ENCODE measurements at places on chromosomes 13 and 19. TPM values are rescaled to one million over a fixed set of nuclear protein-coding genes. Genes with fewer than 3 reads are reported as not detected.

Gene ZNF534
- 0.17 TPM for total RNA-seq

Gene EXOC3L2
- not detected for total RNA-seq

Gene SHISA2
- under 0.01 TPM for total RNA-seq

Gene CGB7
- total RNA-seq = not detected
